ENCODE measurements at places on chromosomes 13 and 19.

GRCh38 chr13:39023316-39023715, 14.6 kb downstream of the PROSER1 start:
- DNase-seq, result no peak

DNA sequence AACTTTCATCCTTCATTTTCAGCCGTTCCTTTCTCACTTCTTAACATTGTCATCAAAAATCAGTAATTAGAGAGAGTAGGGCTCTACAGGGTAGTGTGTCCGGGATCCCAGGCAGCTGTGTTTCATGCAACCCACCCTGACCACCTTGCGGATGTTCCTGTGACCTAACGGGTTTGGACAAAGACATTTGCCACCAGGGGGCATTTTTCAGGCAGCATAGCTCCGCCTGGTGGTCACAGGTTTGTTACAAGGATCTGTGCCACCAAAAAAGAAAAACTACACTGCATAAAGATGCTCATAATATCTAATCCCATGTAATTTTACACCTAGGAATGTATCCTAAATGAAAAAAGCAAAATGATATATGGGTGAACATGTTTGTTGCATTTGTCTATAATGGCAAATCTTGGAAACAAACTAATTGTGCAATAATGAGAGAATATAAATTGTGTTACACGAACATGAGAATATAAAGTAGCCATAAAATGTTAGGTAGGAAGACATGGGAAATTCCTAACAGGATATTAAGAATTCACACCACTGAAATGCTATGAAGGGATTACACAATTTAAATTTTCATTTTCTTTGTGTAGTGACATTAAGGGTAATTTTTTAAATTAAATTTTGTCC, 123.0 kb downstream of the SLC7A1 start:
- DNase-seq, result no peak

DNA sequence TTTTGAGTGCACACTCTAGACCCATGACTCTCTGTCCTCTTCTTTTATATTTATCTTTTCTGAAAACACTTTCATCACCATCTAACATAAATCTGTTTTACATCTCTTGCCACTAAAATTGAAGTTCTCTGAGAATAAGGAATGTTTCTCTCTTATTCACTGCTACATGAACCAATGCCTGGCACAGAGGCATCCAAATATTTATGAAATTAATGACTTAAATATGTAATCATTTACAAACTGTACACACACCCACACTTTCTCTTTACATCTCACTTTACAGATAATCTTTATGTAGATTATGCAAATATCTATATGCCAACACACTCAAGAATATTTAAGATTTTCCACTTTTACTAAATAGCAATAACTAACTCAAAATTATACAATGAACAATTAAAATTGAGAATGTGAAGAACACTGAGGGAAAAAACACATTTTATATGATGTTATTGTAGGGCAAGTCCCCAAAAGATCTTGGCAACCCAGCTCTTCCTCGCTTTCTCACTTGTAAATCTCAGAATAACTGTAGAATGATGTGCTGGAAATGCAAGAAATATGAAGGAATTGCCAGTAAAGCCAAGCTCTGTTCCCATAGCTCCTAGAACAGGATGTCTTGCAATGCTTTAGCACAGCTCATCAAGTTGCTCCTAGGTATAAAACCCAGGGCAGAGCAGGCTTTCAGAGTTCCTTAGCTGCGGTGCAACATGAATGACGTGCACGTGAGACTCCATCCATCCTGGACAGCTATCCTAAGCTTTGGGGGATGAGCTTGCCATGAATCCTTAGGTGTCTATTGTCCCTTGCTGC, 50.7 kb downstream of the UGGT2 start:
- DNase-seq, result no peak

- DNase-seq, result no peak
Observed at GRCh38 chr19:17335575-17335974, 920 bp upstream of the ANO8 start.

DNA sequence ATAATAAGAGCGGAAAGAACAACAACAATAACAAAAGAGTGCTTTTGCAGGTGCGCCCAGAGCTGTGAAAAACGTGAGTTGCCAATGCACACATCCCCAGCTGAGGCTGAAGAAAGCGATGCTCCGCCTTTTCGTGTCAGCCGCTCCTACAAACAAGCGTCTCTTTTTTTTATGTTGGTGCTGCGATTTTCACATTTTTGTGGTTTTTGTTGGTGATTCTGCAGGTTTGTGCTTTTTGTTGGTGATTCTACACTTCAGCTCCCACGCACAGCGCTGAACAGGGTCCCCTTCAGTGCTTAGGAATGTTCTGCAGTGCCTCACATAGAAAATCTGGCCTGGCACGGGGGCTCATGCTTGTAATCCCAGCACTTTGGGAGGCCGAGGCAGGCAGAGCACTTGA, 7.3 kb upstream of the SBK3 start:
- DNase-seq, result peak; percentile 18

DNA sequence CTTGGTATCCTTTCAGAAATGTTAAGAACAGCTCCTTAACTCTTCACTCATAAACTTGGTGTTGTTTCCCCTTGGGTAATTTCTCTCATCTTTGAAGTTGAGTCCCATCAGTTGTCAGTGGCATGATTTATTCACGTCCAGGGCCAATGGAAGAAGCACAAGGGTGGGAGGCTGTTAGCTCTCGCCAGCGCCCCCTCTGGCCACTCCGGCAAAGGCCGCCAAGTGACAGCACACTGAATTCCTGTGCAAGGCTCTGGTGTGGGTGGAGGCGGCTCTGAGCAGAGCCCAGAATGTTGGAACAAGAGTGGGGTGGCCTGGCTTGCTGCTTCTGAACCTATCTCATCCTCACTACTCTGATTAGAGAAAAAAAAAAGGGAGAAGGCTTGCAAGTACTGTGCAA, 13.1 kb upstream of the MEDAG start:
- no peak for DNase-seq

GRCh38 chr13:112561478-112561877, 26.5 kb downstream of the TUBGCP3 start:
- no peak for DNase-seq

DNA sequence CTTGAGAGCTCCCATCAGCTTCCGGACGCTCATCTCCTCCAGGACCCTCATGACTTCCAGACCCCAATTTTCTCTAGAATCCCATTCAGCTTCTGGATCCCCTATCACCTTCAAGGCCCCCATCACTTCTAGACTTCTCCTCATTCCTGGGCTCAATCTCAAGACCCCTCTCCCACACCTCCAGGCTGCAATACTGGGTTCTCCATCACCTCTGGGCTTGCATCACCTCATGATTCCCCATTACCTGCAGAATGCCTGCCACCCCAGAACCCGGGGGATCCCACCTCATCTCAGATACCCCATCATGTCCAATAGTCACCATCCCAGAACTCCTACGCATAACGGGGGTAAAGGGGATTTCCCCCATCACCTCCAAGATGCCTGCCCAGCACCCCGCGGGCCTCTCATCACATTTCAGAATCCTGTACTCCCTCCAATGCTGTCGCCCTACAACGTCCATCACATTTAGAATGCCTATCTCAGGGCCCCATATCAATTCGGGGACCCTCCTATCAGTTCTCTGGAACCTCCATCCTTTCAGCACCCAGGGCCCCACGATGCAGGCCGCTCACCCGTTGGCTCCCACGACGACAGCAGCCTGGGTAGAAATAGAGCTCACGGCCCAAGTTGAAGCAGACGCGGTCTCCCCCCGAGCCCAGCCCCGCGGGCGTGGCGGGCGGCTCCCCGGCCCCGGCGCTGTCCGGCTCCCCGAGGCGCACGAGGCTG, 738 bp downstream of the DMWD start:
- no peak for DNase-seq

GRCh38 chr19:46478356-46478986, 7.1 kb upstream of the PNMA8A start:
- DNase-seq, result no peak

DNA sequence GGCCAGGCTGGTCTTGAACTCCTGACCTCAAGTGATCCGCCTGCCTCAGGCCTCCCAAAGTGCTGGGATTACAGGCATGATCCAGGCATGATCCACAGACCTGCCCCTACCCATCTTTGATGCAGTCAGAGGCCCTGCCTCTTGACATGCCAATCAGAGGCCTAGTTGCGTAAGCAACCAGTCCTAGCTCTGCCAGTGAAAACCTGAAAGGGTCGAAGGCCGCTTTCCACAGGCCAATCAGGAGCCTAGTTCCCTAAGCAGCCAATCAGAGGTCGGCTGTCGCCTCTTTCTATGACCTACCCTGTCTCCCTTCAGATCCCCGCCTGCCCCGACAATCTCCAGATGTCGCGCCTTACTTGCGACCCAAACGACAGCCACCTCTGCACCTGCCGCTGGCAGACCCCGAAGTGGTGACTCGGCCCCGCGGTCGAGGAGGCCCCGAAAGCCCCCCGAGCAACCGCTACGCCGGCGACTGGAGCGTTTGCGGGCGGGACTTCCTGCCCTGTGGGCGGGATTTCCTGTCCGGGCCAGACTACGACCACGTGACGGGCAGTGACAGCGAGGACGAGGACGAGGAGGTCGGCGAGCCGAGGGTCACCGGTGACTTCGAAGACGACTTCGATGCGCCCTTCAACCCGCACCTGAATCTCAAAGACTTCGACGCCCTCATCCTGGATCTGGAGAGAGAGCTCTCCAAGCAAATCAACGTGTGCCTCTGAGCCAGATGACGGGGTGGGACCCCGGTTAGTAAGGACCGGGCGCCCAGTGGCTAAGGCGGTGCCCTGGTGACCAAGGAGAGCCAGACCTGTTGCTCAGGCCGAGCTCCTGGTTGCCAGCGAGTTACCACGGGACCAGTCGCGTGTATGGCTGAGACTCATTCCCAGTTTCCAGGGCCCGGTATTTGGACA, 6.3 kb downstream of the SYDE1 start:
- DNase-seq, result no peak

DNA sequence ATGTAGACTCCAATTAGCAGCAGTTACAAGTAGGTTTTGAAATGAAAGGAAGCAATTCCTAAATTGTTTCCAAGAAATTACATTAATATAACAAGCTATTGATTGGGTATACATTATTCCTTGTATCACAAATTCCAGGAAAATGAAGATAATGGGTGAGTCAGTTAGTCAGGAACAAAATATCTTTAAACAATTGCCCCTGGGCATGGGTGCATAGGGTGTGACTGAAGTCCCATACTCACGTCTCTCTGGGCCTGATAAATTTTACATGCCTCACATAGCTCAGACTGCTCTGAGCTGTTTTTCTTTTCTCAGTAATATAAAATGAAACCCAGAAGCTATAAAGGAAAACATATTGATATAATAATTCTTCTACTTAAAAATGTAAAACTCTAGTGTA, 87.8 kb downstream of the FNDC3A start:
- no peak for DNase-seq

- DNase-seq, result no peak
Observed at GRCh38 chr13:25846222-25846984, 205.4 kb downstream of the SHISA2 start.

GRCh38 chr19:39080431-39080830, 3.7 kb upstream of the ACP7 start:
- DNase-seq, result no peak

DNA sequence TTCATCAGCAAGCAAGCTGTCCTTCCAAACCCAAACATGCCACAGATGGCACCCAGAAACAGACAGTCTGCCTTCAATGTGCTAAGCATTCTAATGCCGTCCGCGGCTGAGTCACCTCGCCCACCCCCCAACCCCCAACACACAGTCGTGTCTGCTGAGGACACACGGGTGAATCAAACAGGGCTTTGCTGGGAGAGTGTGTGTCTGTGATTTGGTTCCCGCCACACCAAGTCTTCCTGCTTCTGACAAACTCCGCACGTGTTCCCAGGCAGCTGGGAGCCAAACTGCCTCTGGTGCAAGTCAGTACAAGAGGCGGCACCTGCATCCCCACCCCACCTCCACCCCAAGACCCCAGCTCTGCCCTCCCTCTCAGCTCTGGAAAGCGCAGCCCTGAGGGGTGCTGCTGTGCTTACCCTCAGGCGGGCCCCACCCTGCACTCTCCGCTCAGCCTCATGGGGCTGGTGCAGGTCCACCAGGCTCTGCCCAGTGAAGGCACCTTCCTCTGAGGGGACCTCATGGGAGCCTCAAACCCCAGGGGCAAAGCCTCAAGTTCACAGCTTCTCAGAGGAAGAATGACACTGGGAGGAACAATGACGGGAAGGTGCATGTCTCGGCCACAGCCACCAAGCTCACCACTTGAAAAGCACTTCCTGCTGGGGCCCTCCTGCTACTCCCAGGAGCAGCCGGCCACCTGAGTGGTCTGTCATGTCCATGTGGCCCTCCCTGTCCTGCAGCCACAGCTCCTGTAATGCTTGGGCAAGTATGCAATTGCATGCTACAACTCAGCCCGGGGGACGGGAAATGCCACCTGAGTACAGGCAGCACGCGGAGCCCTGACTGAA, 15.0 kb upstream of the SLC35E1 start:
- no peak for DNase-seq

GRCh38 chr19:40305403-40305802, 20.3 kb upstream of the AKT2 start:
- peak; percentile 69 for DNase-seq

DNA sequence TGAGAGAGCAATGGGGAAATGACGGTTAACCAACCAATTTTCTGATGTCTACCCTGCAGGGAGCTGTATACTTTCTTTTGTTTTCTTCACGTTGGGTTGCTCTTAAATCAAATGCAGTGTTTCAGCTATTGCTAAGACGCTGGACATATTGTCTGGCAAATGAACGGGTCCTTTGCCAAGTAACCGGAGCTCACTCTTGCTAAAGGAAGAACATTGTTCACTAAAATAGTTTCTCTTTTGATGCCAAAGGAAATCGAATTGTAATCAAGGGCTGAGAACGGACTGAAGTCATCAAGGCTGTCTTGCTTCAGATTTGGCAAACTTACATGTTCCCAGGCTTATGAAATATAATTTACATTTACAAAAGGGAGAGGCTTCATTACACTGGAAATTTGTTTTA, 142.3 kb upstream of the ARGLU1 start:
- no peak for DNase-seq

DNA sequence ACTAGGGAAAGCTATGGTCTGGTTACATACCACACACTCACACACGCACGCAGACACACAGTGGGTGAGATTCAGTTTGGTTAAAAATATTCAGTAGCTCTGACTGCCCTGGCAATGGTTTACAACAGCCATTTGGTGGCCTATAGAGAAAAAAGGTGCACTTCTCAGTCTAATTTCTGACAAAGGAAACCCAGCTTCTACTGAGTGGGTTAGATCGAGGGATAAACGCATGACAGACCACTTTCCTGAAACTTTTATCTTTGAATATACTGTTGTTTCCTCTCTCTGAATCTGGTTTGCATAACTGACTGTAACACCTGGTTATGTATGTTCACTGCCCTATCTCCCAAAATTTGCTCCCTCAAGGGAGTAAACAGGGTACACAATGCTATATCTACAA, 2.5 kb downstream of the LIG4 start:
- DNase-seq, result no peak

DNA sequence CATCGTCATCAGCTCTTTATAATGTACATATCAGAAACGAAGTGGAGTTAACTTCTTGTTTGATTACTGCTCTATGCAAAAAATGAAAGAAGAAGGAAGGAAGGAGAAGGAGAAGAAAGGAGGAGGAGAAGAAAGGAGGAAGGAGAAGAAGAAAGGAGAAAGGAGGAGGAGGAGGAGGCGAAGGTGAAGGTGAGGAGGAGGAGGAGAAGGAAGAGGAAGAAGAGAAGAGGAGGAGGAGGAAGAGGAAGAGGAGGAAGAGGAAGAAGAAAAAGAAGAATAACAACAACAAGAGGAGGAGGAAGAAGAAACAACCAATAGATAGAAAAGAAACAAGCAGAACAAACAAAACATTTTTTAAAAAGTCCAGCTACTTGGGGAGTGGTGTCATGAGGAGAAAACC, 13.1 kb downstream of the NUFIP1 start:
- no peak for DNase-seq

Measured in AG09319 (cell line).